ENCODE measurements at places on chromosomes 16 and 17.
A peak's percentile ranks its signal among the peaks of the same experiment; 100 is the strongest.

- no peak for DNase-seq
Observed at GRCh38 chr16:27199736-27200135, 3.6 kb upstream of the KDM8 start.

DNA sequence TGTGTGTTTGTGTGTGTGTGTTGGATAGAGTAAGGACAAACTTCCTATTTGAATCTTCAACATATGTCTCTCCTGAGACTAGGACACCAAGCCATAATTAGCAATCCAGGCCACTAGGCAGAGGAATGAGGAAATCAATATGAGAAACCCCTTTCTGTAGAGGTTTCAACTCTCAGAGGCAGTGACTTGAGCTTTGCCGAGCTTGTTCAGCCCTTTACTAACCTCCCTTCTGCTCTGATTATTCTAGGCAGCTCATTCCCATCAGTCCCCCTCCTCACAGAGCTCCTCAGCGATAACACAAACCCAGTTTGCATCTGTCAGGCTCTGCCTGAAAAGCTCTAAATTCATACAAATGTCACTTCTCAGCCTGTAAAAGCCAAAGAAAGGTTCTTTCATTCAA, 1030.3 kb downstream of the CDH8 start:
- DNase-seq, result no peak

DNA sequence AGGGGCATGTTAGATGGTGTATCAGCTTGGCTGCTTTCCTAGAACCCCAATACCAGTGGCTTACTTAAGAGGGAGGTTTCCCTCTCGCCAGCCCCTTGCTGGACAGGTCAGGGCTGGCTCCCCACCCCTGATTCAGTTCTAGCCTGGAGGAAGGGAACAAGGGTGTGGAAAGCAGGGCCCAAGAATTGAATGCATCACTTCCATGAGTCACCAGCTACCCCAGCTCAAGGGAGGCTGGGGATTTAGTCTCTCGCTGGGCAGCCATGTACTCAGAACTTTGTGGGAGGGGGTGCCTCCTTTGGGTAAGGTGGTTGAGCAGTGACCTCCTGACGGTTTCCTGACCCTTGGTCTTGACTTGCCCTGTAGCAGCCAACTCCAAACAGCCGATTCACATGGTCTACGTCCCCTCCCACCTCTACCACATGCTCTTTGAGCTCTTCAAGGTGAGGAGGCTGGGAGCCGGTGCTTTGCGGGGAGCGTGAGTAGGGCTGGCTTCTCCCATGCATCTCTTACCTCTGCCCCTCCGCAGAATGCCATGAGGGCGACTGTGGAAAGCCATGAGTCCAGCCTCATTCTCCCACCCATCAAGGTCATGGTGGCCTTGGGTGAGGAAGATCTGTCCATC, 12.8 kb downstream of the PDK2 start:
- DNase-seq, result no peak

- DNase-seq, result no peak
Observed at GRCh38 chr16:68528233-68528632, 10.9 kb upstream of the ZFP90 start.

GRCh38 chr16:77885571-77886295, 97.4 kb downstream of the VAT1L start:
- DNase-seq, result no peak

- DNase-seq, result no peak
Observed at GRCh38 chr17:81457401-81457800, 55.2 kb downstream of the ACTG1 start.

DNA sequence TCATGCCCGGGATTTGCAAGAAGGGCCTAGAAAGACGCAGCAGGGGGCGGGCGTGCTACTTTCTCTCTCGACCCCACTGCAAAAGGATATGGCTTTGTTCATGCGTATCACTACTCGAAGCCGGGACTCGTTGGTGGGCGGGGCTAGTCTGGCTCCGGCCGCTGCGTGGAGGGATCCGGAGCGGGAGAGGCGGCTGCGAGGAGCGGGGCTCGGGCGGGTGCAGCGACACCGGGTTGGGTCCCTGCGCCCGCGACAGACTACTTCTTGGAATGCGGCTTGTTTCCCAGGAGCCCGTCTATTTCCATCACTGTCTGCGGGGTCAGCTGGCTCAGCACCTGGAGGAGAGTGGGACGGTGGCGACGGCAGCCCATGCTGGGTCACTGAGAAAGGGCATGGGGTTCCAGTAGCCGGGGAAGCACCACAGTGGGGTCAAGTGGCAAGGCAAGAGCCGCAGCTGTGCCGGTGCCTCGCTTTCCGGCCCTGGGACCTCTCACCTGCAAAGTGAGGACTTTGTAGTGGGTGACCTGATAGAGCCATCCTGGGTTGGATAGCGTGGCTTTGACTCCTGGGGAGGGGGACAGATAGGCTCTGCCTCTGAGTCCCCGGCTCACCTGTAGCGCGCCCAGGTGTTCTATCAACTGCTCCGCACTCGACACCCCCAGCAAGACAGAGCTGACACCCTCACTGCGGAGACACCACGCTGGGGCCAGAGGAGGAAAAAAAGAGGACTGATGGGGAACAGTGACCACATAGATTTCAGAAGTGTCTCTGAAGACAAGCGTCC, 6.6 kb downstream of the KCNAB3 start:
- DNase-seq, result peak; percentile 3

DNA sequence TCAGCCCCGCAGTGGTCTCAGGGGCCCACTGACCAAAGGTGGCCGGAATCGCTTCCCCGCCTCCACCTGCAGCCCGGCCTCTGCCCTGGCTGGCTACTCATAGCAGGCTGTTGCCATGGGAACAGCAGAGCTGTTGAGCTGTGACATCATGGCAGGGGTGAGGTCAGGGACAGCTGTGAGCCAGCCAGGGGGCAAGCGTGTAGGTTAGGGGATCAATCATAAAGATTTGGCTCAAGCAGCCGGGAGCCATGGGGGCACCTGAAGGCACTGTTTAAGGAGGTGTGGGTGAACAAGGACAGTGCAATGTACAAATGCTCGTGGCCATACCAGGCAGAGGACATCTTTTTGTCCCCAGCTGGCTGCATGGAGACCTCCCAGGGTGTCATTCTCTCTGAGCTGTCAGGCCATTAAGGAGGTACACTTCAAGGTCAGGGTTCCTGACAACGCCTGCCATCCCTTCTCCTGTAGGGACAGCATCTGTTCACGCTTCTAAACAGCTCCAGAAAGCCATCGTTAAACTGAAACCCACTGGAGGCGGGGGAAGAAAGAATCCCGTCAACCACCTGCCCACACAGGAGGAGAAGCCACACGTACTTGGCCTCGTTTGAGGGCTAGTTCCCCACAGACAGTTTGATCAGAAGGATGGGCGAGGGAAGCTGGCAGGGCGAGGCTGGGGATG, at the start of gene CEP295NL:
Gene CEP295NL (minus strand): TSS at position 101 of the 679 bp plus-strand sequence. CDS start 1,373 bp downstream, outside the sequence.
- DNase-seq, result no peak

Measured in NCI-H187 (cell line).